ENCODE measurements at places on chromosomes 12 and 14.

- no peak for DNase-seq
Observed at GRCh38 chr14:55285048-55285652, 13.9 kb downstream of the FBXO34 start.

GRCh38 chr14:95313707-95314106 lies 6.0 kb downstream of the CLMN start:
- DNase-seq = peak; percentile 62

DNA sequence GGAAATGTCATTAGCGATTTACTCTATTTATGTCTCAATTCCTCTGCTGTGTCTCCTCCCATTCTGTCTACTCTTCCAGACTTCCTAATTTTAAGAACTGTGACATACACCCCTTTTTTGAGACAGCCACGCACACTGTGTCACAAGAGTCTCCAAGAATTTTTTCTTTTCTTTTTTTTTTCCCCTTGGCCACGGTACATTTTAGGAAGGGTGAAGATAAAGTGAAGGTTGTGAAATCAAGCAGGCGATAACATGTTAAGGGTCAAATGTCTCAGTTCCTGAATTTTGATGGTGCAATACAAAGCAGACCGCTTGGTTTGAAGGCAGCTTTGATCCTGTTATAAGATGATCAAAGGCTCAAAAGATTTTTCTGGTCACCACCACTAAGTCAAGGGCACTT lies 4.3 kb downstream of the OLR1 start:
- DNase-seq = no peak

DNA sequence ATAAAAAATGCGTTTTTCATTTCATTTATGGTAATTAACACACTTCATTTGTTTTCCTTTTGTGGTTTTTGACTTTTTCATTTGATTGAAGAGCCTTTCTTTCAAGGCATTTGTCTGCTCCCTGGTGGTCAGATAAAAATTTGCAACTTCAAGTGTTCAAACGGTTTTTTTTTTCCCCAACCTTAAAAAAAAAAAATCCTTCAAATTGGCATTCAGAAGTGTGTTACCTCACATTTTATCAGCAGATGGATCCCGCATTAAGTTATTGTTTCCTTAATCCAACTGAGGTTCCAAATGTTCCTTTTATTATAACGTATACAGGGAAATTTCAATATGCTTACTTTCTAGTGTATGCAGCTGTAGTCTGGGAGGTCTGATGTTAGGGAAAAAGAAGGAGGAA lies 47.2 kb downstream of the MYF5 start:
- DNase-seq = no peak

GRCh38 chr14:35202195-35202594 lies 79.8 kb downstream of the PRORP start:
- no peak for DNase-seq

- DNase-seq = no peak
Observed at GRCh38 chr14:58780605-58781004, 142.8 kb downstream of the DACT1 start.

DNA sequence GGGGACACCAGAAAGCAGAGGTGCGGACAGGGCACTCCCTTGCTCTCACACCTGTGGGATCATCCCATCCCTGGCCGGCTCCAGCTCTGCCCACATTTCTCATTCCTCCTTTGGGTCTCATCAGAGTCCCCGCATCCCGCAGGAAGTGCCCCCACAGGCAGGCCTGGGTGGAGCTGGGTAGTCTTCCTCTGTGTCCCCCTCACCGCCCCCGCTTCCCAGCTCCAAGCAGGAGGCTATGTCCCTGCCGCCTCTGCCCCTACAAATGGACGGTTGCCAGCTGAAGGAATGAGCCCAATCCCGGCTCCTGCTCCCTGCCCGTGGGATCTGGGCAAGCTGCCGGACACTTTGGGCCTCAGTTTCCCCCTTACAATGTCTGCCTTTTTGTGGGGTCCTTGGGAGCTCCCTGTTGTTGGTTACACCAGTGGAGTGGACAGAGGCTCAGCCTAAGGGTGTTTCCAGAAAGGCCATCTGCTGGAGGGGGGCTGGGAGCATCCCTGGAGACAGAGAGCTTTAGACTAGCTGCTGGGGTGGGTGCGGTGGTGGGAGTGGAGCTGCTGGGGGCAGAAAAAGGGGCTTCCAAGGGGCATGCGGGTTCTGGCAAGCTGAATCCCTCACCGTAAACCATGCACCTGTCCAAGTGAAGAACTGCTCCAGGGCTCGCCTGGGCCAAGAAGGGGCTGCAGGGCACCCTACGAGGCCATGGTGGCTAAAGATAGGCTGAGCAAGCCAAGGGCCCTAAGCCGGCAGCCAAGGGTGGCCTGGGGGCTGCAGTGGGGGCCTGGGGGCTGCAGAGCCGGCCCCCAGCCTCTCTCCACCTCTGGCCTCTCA lies 7.9 kb upstream of the GPR132 start:
- no peak for DNase-seq

DNA sequence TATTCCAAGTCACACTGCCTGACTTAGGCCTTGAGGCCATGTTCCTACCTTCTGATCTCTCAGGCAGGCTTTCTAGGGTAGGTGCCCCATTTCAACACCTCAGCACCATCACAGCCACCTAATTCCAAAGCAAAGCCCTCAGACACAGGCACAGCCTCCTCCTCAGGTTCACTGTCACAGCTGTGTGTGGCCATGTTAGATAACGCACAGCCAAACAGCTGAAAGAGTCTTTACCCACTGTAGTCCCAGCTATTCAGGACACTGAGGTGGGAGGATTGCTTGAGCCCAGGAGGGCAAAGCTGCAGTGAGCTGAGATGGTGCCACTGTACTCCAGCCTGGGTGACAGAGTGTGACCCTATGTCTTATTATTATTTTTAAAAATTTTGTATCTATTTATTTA lies 7.3 kb upstream of the TMEM229B start:
- DNase-seq = no peak

- no peak for DNase-seq
Observed at GRCh38 chr12:26467351-26467750, 272.0 kb downstream of the SSPN start.

DNA sequence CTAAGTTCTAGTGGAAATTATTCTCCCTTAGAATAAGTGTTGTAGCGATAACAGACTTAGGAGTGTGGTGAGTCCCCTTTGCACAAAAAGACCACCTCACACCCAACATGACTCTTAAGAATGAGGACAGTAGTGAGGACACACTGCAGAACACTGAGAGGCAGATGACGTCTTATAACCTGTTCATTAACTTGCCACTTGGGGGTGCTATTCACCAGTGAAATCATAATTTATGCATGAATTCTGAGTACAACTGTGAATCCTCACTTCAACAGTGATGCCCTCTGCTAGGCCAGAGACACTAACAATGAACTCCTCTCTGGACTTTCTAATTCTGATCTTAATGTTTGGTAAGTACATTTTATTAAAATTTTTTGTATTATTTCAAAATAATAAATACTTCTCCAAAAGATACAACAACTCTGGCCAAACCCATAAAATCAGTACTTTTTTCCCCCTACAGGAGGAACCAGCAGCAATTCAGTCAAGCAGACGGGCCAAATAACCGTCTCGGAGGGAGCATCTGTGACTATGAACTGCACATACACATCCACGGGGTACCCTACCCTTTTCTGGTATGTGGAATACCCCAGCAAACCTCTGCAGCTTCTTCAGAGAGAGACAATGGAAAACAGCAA lies 274.7 kb downstream of the DAD1 start:
- DNase-seq = no peak

DNA sequence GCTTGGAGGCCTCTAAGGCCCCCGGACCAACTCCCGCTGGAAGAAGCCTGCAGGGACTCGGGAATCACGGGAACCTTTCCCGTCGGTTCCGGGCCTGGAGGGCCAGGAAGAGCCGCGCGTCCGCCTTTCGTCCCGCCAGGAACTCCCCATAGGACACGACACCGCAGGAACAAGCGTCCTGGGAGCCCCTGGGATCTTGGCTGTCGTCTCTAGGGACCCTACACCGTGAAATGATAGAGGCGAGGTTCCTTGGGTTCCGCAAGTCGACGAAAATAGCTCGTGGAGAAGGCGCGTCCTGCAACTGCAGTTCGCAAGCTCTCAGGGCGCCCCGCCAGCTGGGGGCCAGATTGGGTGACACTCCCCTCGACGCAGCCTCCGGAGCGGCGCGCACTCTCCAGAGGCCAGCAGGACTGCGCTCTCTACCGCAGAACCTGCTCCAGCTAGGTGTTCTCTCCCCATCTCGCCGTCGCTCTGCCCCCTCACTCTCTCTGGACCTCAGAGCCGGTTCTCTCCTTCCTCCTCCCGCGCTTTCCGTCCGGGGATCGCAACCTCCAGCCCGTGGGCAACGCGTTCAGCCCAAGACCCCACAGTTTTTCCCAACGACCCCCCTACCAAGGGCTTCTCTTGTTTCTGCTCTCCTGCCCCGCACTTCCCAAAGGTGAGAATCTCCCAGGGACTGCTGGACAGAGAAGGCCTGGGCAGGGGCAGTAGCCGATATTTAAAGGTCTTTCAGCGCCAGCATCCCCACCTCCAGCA lies 776 bp downstream of the BMP4 start:
- no peak for DNase-seq

DNA sequence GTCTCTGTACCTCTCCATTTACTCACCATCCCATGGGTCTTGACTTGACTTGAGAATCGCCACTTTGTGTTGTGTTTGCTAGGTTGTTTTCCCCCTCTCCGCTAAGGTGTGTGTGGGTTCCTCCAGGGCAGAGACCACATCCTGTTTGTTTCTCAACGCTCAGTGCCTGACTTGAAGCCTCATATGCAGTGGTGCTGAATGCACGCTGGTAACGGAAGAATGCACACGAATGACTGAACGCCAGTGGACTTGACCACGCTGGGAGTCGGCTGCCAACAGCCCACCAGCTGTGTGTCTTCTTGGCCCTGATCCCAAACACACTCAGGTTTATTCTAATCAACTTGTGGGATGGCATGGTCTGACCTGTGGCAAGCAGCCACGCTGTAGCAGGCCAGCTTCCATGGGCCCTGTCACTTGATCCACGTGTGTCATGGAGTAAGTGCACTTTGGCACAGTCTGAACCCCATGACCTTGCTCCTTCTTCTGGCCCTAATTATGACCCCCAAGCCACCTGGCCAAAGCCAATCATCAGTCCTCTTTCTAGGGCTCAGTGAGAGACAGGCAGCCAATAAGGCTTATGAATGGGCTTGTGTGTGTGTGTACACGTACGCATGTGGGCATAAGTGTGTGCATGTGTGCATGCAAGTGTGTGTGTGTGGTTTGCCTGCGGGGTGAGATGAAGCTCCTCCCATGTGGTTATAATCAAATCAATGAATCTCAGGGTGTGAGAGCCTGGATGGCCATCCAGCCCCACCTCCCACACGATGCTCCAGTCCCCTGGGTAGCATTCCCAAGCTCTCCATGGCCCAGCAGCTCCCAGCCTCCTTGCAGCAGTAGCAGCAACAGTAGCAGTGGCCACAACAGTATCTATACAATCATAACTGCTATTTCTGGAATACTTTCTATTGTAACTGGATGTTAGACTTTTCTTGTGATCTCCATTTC lies 6.4 kb upstream of the TC2N start:
- no peak for DNase-seq

GRCh38 chr14:55512421-55512820 lies 67.6 kb upstream of the KTN1 start:
- DNase-seq = no peak

DNA sequence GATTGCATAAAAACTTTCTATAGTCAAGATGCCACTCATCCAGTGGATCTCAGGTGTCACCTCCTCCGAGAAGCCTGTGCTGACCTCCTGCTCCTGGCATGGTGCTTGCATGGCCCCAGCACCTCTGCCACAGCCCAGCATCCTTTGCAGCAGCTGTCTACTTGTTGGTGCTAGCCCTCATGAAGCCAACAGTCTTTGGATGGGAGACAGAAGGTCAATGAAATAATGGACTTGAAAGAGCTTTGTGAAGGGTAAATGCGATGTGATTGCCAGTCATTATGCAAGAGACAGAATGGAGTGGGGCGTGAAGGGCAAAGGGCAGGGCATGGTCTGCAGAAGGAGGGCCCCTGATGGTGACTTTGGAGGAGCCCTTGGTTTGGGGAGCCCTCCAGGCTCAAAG lies 63.0 kb upstream of the CLMN start:
- DNase-seq = no peak

DNA sequence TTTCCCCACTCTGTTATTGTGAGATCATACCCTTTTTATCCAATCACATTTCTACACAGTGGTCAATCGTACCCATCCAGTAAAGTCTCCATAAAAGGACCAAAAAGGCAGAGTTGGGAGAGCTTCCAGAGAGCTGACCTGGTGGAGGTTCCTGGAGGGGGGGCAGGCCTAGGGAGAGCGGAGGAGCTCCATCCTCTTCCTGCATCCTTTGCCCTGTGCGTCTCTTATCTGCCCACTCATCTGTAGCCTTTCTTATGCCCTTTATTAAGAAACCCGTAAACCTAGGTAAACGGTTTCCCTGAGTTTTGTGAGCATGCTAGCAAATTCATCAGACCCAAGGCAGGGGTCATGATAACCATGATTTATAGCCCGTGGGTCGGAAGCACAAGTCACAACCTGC lies 26.2 kb downstream of the EVL start:
- no peak for DNase-seq

DNA sequence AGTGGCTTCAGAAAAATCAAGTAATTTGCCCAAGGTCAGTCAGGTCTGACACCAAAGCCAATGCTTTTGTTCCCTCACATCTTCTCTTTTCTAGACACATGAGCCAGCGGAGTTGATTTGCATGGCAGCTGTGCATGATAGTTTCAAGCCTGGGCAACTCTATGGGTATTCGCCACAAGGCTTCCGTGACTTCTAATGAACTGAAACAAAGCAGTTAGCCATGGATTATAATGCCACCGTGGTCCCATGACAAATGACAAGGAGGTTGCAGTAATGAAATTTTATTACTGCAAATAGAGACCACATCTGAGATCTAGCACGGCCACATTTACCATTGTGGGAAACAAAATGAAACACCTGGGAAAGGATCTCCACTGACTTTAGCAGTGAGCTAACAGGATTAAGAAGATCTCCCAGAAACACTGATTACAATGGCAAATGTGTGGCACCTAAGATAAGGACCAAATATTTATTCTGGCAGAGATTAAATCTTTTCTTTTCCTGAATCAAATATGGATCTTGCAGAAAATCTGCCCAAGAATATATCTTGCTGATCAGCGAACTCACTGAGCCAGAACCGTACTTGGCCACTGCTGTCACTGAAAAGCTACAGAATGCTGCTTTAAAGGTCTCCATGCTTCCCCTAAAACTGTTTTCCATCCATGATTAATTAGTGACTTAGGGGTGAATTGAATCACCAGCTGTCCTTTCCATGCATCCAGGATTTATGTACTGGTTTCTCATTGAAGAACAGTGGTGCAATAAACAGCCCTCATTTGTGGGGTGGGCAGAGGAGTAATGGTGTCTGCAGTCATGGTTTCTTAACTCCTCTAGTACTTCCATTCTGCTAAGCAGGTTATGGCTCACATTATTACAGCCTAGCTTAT lies 551.0 kb downstream of the DIO2 start:
- DNase-seq = no peak

GRCh38 chr12:132449565-132450417 lies 40.2 kb upstream of the FBRSL1 start:
- DNase-seq = no peak

DNA sequence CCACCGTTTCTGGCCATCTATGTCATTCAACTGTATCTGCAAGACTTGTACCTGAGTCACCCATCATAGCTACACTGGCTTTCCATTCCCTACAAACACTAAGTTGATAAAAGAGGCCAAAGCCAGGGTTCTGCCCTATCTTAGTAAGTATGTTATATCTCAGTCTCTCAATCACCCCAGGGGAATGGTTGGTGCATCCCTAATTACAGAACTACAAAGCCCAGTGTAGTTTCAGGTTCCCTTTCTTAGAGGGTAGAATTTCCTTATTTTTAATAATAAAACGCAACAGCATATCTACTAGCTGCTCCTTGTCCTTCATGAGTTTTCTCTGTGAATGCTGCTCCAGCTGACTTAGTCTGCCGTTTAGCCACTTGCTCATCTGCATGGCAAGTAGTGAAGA lies 57.6 kb downstream of the ST8SIA1 start:
- no peak for DNase-seq

- DNase-seq = no peak
Observed at GRCh38 chr14:35212471-35213142, 79.6 kb upstream of the PSMA6 start.

Data from nucleus accumbens (tissue), 56 donors.